ENCODE measurements at places on chromosomes 7 and 10. TPM values are rescaled to one million over a fixed set of nuclear protein-coding genes. Genes with fewer than 3 reads are reported as not detected.

The IQUB gene
- total RNA-seq = 0.13 TPM

The ANLN gene
- total RNA-seq = 31.0 TPM

The LEP gene
- total RNA-seq = not detected

The KAZALD1 gene
- total RNA-seq = 67.5 TPM

The CACNB2 gene
- 12.4 TPM for total RNA-seq

The LLCFC1 gene
- not detected for total RNA-seq

Data from epithelial cell of alveolus of lung (primary cell).